ENCODE measurements at places on chromosomes 1 and 21. TPM values are rescaled to one million over a fixed set of nuclear protein-coding genes. Genes with fewer than 3 reads are reported as not detected.

DNA sequence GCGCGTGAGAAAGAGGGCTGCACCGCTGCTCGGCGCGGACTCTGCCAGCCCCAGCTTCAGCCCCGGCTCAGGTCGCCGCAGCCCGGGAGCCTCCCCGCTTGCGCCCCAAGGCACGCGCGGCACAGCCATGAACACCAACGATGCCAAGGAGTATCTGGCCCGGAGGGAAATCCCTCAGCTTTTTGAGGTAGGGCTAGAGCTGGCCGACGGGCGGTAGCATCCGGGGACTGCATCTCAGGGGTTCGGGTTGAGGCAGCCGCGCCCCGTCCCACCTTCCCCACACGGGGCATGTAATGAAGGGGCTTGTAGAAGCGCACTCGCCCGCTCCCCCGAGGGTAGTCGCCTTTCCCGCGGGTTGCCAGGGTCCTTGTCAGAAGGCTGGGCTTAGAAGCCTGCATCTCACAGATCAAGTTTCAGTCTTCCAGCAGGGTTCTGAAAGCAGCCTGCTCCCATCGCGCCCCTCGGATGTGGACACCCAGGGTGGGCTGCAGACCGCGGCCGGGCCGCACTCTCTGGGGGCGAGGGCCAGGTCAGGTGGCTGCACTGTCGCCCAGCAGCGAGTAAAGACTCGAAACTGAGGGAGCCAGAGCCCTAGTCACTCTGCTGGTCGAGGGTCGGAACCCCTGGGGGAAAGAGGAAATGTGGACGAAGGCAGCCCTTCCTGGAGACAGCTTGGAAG lies 507 bp downstream of the AK5 start:
- peak; percentile 61 for DNase-seq
- no peaks in the 10 kb centered on the region for H3K36me3 ChIP-seq
- H3K27me3 ChIP-seq: no peaks in the 10 kb centered on the region
- no peak overlapping the region for H3K27ac ChIP-seq
- peak overlapping the region; percentile 75 for H3K4me3 ChIP-seq
- peaks cover 37% of the 10 kb centered on the region for H3K4me1 ChIP-seq

PADI2 gene
- not detected for total RNA-seq

CAMTA1 gene
- total RNA-seq: 70.9 TPM

NFIA gene
- 1.1 TPM for total RNA-seq
